ENCODE measurements at places on chromosomes 3 and 15.

GRCh38 chr3:66037330-66037985, 1.3 kb downstream of the MAGI1 start:
- no peak for DNase-seq

- no peak for DNase-seq
Observed at GRCh38 chr3:64945171-64945729, 257.4 kb upstream of the ADAMTS9 start.

GRCh38 chr15:70192041-70192440, 94.3 kb upstream of the TLE3 start:
- DNase-seq: no peak

GRCh38 chr15:92881211-92881754, 18.8 kb upstream of the CHD2 start:
- DNase-seq: no peak

DNA sequence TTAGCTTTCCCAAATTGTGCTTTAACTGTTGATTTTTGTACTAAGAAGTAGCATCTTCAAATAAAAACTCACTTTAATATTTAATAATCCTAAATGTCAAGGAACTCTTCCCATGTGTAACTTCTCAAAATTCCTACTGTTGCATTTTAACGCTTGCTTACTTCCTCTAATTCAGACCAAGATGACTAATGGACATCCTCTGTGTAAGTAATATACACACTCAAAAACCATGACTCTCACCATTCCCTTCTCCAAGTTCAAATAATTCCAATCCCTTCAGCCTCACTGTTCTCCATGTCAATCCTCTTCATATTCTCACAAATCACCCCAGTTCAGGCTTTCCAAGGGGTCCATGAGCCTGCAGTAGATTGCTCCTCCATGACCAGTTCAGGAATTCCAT, 13.0 kb downstream of the MRPL46 start:
- DNase-seq: no peak

- DNase-seq: no peak
Observed at GRCh38 chr3:29374226-29374625, 93.4 kb downstream of the RBMS3 start.

DNA sequence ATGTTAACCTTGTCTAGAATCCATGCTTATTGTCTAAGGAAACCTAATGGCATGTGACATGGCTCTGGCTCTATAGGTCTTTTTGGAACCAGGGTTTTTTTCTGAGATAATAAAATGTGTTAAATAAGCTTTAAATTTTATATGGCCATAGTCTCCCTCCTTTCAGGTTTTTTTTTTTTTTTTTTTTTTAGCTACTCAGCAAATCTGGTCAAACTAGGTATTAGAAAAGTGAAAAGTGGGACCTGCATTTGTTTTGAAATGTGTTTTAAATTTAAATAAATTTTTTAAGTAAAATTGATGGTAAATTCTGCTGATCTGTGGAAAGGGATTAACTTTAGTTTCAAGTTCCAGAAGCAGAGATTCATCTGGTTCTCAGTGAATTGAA, 52.1 kb upstream of the NANOGP8 start:
- no peak for DNase-seq

DNA sequence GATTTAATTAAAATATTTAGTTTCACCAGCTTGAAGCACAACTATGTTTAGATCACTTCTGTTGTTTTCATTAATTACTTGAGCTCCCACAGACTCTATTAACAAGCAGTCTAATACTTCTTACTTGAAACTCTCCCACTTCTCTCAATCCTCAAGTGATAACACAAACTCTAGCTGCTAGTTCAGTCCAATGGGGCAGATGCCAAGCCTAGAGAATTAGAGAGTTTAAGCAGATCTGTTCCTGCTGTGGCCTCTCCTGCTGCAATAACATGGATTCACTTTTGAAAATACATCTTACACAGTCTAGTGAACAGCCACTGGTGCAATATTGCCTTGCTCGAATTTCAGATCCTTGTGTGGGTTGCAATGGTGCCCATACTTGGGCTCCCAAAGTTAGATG, 566.4 kb upstream of the SGO1 start:
- DNase-seq: no peak

DNA sequence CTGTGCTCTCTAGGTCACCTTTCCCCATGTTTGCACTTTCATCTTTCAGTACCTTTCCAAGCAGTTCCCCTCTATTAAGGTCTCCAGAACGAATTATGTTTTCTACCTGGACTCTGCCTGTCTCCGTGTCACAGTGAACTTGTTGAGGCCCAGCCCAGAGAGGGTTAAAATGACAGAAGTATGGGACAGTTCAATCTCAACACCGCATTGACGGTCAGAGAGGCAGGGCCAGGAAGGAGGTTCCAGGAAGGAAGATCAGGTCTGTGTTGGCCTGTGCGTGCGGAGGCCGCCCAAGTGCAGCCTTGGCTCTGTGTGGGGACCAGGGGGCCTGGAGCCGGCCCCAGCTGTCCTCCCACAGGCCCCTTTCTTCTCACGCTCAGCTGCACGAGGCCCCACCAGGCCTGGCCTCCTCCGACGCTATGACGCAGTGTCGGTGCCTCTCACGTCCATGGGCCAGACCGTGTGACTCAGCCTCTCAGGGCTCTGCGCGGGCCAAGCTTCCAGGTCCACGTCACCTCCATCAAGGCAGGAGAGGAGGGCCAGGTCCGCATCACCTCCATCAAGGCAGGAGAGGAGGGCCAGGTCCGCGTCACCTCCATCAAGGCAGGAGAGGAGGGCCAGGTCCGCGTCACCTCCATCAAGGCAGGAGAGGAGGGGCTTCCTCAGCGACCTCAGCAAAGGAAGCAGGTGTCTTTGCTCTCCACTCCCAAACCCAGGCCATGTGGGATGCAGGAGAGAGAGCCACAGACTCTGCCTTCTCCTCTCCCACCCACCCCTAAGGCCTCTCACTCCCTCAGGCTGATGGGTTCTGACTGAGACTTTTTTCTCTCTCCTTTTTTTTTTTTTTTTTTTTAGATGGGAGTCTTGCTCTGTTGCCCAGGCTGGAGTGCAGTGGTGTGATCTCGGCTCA, 83.1 kb downstream of the CPN2 start:
- DNase-seq: no peak

DNA sequence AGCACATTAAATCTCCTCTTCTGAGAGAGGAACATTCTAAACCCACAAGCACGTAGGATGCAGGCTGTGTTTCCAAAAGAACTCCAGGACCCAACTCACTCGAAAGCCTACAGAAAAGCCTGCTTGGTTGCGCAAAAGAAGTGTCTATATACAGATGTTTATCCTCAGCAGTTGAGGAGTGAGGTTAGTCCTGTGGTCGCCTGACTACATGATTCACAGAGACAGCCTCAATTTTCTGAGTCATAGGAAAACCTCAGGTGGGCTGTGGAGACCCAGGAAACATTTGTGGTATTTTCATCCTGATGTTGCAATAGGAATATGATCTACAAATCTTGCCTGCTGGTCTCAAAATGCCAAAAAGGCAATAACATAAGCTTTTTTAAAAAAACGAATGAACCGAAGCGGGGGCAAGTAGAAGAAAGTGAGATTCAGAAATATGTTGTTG, 183.8 kb upstream of the THRB start:
- DNase-seq: peak; percentile 85

DNA sequence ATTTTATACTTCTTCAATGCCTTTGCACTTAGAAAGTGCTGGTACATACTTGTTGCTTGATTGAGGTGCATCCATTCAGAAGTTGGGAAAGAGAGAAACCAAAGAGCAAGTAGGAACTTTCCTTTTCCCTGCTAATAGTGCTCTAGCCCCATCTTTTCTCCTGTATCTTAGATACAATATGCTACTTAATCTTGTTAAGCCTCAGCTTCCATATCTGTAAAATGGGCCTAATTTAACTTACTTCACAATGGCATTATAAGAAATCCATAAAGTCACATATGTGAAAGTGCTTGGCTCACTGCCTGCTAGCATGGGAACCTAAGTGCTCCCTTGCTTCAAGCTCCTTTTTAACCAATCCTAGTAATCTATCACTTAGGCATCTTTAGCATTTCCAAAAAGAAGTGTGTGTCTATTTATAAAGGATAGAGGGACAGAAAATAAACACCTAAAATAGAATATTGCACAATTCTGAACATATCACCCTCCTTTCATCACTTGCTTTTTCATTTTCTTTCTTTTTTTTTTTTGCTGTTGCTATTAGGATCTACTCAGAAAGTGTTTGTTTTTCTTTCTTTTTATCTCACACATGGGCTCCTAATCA, 28.1 kb downstream of the KCNAB1 start:
- no peak for DNase-seq

DNA sequence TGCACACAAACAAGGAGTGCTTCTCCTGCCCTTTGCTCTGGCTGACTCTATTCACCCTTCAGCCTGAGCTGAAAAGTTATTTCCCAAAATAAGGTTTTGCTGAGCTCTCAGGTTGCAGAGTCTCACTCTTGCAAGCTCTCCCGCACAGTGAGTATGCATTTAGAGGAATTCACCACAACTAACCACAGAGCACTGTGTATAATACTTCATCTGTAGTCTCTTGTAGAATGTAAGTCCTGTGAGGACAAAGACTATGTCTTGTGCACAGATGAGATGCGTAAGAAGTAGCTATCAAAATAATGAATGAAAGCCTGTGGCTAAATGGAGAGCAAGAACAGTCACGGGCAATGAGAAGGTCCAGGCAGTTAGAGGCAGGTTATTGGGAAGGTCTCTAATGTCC, 156.5 kb upstream of the SLCO3A1 start:
- no peak for DNase-seq

DNA sequence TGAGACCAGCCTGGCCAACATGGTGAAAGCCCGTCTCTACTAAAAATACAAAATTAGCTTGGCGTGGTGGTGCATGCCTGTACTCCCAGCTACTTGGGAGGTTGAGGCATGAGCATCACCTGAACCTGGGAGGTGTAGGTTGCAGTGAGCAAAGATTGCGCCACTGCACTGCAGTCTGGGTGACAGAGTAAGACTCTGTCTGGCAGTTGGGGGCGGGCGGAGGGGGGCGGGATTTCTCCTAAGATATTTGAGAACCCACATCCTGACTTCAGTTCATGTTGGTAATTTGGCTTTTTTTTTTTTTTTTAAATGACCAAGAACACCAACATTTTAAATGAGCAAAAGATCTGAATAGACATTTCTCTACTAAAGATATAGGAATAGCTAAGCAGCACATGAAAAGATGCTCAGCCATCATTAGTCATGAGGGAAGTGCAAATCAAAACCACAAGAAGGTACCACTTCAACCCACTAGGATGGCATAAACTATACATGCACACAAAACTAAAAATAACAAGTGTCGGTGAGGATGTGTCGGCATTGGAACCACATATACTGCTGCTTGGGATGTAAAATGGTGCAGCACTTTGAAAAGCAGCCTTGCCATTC, 75.6 kb upstream of the LMOD3 start:
- DNase-seq: no peak

GRCh38 chr3:41581700-41582099, 380.2 kb downstream of the ULK4 start:
- DNase-seq: no peak

DNA sequence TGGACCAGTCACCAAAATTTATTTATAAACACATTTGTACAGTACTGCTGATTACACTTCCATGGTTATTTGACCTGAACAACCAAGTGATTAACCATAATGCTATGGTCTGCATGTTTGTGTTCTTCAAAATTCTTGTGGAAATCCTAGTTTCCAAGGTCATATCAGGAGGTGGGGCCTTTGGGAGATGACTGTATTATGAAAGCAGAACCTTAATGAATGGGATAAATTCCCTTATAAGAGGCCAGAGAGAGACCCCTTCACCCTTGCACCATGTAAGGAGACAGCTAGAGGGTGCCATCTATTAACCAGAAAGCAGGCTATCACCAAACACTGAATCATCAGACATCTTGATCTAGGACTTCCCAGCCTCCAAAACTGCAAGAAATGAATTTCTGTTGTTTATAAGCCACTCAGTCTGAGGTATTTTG, 1.9 kb downstream of the SCAPER start:
- no peak for DNase-seq

GRCh38 chr3:151085889-151086483, 522 bp downstream of the MED12L start:
- DNase-seq: no peak

- DNase-seq: no peak
Observed at GRCh38 chr3:62525281-62525680, 151.9 kb upstream of the FEZF2 start.

GRCh38 chr3:189820365-189820720, 189.2 kb downstream of the TP63 start:
- no peak for DNase-seq

- DNase-seq: no peak
Observed at GRCh38 chr3:71453822-71454511, 129.6 kb downstream of the FOXP1 start.
